NCI-H1105 treated with DMSO at 0.1 percent for 48 hours (cell line): ENCODE measurements at places on chromosomes 1 and 21.
A peak's percentile ranks its signal among the peaks of the same experiment; 100 is the strongest.

GRCh38 chr1:193685986-193686385 lies 499.6 kb upstream of the B3GALT2 start:
- no peak for DNase-seq

- DNase-seq: no peak
Measured at GRCh38 chr1:9753121-9753531, 70.6 kb downstream of the CLSTN1 start.

GRCh38 chr1:185409763-185410528 lies 92.9 kb upstream of the IVNS1ABP start:
- DNase-seq: no peak

DNA sequence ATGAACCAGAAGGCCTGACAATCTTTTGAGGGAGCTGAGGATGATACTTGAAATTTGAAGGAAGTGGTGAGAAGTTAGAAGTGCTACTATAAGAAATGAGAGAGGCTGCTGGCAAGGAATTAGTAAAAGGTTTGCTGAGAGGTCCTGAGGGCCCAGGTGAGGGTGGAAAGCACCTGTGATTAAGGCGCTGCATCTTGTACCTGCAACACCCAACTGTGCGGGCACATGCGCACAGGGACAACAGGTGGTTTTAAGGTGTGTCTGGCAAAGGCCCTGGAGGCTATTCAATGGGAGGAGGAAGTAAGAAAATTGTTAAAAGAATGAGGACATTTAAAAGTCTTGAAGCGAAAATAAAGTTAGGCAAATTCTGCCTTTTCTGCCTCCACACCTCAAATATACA lies 349.3 kb downstream of the RGS7 start:
- DNase-seq: no peak

GRCh38 chr1:64173336-64173940 lies 30.0 kb upstream of the UBE2U start:
- no peak for DNase-seq

GRCh38 chr1:108692724-108693655 lies 880 bp downstream of the PRPF38B start:
- peak; percentile 71 for DNase-seq

- no peak for DNase-seq
Measured at GRCh38 chr1:22688466-22688865, 22.2 kb upstream of the EPHB2 start.

DNA sequence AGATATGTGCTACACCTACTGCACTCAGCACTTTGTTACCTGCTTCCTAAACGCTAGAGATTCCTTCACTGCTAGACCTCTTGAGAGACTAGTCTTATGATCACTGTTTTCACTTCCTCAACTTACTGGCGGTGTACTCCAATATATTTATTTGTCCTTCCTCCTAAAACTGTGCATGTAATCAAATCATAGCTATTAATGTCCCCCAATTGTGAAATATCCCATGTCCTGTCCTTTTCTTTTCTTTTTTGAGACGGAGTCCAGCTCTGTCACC lies 3.4 kb downstream of the SOAT1 start:
- DNase-seq: no peak

GRCh38 chr1:40606978-40607377 lies 58.5 kb downstream of the RIMS3 start:
- no peak for DNase-seq

- DNase-seq: peak; percentile 92
Measured at GRCh38 chr1:29230553-29231378, at the start of gene MECR. TSS of gene MECR (minus strand) at chr1:29230934. CDS start at chr1:29230906, 28 bp downstream.

GRCh38 chr21:40618191-40618973 lies 228.6 kb downstream of the DSCAM start:
- DNase-seq: no peak
